ENCODE measurements at places on chromosomes 5 and 9.

DNA sequence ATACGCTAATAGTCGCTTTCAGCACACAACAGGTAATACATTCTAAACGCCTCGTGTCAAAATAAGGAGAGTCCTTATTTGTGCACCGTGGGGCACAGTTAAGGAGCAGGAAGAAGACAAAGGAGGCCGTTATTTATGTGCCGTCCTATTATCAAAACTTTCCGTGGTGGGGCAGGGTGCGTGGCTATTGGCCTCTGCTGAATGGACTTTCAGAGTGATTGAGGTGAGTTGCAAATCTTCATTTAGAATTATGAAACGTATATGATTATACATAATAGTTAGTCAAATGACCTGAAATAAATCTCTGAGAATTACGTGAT lies 833 bp downstream of the C5orf24 start:
- no peak for DNase-seq

DNA sequence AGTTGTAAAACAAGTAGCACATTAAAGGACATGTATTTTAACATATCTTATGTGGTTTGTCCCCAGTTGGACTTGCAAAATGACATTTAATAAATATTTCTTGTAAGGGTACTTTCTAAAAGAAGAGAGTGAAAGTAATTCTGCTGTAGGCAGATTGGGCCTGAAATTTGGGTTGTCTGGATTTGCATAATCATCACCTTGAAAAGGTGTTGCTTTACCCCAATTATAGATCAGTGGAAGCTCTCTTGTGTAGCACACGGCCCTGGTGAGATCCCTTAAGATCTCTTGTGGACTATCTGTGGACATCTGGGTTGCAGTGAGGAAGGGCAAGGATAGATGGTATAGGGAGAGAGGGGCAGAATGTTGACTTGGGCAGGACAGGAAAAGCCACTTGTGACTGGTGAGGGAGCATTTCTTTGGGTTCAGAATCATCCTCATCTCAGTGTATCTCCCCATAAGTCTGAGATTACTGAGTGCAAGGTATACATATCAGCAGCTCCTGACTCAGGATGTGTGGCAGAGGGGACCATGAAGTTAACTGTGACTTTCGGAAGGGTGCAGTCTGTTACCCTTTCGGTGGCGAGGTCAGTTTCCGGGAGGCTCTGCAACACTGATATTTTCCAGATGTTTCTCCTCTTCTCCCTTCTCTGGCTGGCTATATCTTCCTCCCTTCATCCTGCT lies 2.0 kb upstream of the TNFAIP8 start:
- DNase-seq, result no peak

DNA sequence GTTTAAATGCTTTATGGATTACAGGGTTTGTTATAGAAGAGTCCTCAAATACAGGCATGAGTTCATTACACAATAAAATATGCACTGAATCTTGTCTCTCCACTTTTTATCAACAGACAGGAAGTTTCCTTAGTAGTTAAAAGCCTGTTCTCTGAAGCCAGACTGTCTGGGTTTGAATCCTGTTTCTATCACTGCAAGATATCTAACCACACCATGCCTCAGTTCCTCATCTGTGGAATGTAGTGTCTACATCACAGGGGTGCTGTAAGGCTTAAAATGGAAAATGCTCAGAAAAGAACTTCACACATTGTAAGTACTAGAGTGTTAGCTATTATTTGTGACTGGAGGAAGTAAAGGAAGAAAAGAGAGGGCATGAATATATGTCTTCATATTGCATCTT lies 9.3 kb downstream of the LIX1 start:
- DNase-seq, result no peak

GRCh38 chr5:167049043-167049663 lies 1242.3 kb upstream of the WWC1 start:
- DNase-seq, result no peak

- no peak for DNase-seq
Measured at GRCh38 chr5:174303437-174304045, 258.0 kb downstream of the NSG2 start.

GRCh38 chr5:95725937-95726810 lies 5.0 kb upstream of the RHOBTB3 start:
- no peak for DNase-seq
